AML-193 (cell line): ENCODE measurements at places on chromosomes 5 and 9.
A peak's percentile ranks its signal among the peaks of the same experiment; 100 is the strongest.

- DNase-seq = no peak
Observed at GRCh38 chr5:121182788-121183490, 668.7 kb upstream of the FTMT start.

- peak; percentile 15 for DNase-seq
Observed at GRCh38 chr5:122458278-122458872, 146.3 kb downstream of the SNCAIP start.

DNA sequence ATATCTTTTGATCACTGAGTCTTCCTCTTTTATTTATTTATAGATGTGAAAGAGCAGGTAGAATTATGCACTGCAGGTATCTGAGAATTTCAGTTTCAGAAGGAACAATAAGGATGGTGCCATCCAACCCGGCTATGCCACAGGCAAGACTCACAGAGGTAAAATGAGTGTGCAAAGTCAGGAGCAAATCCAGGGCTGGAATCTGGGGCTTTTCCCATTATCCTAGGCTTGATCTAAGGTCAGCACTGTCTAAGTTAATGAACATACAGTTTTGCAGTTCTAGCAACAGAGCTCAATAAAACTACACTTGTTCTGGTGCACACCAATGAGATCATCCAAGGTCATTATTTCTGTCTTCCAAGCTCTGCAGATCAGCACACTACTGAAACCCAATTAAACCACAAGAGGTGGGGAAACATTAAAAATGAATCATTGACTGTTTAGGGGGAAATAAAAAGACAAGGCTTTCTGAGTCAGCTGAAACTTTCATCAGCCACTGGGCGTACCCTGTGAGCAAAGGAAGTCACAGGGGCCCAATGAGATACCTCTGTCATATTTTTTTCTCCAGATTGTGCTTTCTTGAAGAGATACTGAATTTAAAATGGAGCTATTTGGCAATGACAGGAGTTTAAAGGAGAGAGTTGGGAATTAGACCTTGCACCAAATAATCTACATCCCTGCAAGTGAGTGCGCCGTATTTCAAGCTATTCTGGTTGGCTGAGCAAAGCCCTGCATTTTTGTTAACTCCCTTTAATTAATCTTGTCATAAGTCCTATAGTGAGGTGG, 662.2 kb upstream of the ZNF608 start:
- DNase-seq = no peak

GRCh38 chr5:27038476-27038875, at the start of gene CDH9:
TSS of gene CDH9 (minus strand) at chr5:27038586. CDS start at chr5:26988333, 50,253 bp downstream.
- DNase-seq = no peak

- no peak for DNase-seq
Observed at GRCh38 chr9:6229619-6230018, 14.0 kb downstream of the IL33 start.

DNA sequence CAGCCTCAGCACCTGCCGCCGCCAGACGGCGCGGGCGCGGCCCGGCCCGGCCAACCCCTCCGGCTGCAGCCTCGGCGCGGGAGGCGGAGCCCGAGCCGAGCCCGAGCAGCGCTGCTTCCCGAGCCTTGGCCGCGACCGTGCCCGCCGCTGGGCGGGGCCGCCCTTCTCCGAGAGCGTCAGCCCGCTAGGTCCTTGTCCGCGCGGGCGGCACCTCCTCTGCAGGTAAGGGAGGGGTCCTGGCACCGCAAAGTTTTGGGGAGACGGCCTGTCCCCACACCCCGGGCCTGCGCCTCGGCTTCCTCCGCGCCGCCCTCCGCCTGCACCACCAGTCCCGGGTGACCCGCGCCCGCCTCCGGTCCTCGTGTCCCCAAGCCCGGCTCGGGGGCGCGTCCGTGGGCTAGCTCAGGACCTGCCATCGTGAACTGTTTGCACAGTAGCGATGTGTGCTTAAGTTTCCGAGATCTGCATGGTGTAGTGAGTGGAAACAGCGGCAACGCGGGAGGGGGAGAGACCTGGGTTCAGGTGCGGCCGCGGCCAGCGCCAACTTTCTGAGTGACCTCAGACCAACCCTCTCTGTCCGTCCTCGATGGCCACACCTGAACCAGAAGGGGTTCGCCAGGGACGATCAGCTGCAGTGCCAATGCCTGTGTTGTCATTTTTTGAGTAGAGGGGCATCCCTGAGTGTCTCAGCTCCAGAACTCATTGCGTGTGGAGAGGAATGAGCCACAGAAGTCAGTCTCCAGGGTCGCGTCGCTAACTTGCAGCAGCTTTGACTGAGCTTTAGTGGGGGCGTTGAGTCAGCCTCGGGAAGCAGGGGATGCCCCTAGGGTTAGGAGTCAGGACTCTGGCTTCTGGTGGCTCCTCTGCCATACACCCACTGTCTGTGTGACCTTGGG, at the start of gene FRMPD1:
TSS of gene FRMPD1 (plus strand) at position 82 of the 896 bp plus-strand sequence. CDS start 41,688 bp downstream, outside the sequence.
- DNase-seq = no peak

- no peak for DNase-seq
Observed at GRCh38 chr5:175385691-175386362, 58.2 kb downstream of the DRD1 start.

- no peak for DNase-seq
Observed at GRCh38 chr5:171482434-171482730, 62.9 kb downstream of the FGF18 start.

- DNase-seq = no peak
Observed at GRCh38 chr9:95854386-95855020, 21.0 kb upstream of the ERCC6L2 start.

DNA sequence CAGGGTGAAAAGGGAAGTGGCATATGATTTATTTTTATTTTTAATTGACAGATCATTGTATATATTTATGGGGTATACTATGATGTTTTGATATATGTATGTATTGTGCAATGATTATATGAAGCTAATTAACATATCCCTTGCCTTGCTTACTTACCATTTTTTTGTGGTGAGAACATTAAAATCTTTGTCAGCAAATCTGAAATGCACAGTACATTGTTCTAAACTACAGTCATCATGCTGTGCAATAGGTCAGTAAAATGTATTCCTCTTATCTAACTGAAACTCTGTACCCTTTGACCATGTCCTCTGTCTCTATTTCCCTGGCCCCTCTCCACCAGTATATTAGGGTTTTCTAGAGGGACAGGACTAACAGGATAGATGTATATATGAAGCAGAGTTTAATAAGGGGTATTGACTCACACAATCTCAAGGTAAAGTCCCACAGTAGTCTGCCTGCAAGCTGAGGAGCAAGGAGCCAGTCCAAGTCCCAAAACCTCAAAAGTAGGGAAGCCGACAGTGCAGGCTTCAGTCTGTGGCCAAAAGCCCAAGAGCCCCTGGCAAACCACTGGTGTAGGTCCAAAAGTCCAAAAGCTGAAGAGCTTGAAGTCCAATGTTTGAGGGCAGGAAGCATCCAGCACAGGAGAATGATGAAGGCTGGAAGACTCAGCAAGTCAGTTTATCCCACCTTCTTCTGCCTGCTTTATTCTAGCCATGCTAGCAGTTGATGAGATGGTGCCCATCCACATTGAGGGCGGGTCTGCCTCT, 122.2 kb upstream of the FBXL7 start:
- no peak for DNase-seq

- peak; percentile 42 for DNase-seq
Observed at GRCh38 chr5:179060116-179061008, at the start of gene ZNF354C. TSS of gene ZNF354C (plus strand) at chr5:179060373. CDS start at chr5:179062069, 1,696 bp downstream.

- no peak for DNase-seq
Observed at GRCh38 chr9:36818242-36818938, 215.7 kb downstream of the PAX5 start.

GRCh38 chr5:4700069-4700468, 440.1 kb upstream of the ADAMTS16 start:
- peak; percentile 20 for DNase-seq

- DNase-seq = no peak
Observed at GRCh38 chr5:68219161-68219816, 3.7 kb downstream of the PIK3R1 start.

- DNase-seq = no peak
Observed at GRCh38 chr5:66343370-66344071, 199.4 kb downstream of the SREK1 start.

DNA sequence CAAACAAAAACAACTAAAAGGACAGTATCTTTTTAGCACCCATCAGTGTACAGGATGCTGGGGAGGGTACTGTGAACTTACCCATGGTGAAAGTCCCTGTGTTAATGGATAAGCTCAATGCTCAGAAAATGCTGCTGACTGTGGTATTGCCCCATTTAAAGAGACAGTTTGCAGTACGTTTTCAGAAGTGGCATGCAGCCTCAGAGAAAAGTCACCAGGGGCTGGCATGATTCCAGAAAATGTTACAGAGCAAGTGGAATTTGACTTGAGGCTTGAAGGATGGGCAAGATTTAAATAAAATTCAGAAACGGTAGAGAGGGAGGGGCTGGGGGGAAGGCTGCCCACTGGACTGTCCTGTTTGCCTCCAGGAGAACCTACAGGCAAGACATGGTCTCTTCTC, 7.2 kb downstream of the S1PR3 start:
- peak; percentile 34 for DNase-seq

- no peak for DNase-seq
Observed at GRCh38 chr5:148469501-148469935, 85.8 kb downstream of the FBXO38 start.

DNA sequence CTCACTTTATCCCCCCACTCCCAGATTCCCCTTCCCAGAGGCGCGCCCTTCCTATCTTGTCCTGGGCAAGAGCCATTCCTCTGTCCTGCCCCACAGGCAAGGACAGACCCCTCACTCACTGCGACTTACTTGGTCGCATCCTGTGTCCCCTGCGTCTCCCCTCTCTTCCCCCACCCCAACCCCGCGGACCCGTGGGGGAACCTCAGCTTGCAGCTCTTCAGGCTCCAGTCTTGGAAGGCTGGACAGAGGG, 542 bp downstream of the GGTA1 start:
- no peak for DNase-seq

GRCh38 chr9:129596541-129597331, 24.2 kb downstream of the C9orf50 start:
- DNase-seq = no peak

DNA sequence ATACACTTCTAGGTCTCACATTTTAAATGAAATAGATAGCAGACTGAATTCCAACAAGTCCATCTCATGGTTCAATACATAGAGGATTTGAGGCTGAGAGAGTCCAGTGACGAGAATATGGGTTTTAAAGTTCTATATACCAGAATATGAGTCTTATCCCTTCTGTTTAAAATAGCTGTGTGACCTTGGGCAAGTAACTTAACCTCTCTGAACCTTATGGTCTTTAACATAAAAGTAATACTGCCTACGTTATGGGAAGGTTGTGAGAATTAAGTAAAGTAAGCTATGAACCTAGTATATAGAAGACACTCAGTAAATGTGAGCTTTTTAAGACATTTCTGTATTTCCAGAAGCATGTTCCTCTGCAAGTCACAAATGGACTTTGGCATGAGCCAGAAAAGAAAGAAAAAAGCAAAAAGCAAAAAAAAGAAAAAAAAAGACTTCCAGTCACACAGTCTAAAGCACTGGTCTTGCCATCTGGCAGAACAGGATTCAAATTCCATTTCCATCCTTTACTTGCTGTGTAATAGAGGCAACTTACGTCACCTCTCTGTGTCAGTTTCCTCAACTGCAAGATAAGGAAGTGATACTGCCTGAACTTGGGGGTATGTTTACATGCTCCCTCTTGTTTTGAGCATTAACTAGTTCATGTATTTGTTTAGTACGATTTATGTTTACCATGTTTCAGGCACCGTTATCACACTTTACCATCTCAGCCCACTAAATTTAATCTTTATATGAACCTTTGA, 248.2 kb downstream of the TRIM32 start:
- DNase-seq = no peak

GRCh38 chr9:116193636-116194035, 40.0 kb downstream of the PAPPA start:
- DNase-seq = no peak

GRCh38 chr5:40475561-40475960, 204.2 kb upstream of the PTGER4 start:
- DNase-seq = no peak

GRCh38 chr5:146703499-146703898, 175.1 kb downstream of the PPP2R2B start:
- DNase-seq = no peak

- DNase-seq = no peak
Observed at GRCh38 chr5:73480500-73480899, 17.7 kb upstream of the BTF3 start.

GRCh38 chr9:31519011-31519410, 865.4 kb upstream of the ACO1 start:
- DNase-seq = no peak

GRCh38 chr5:390623-391491, 52.1 kb upstream of the EXOC3 start:
- no peak for DNase-seq
